ENCODE measurements at places on chromosomes 11 and 22.

GRCh38 chr22:46671824-46672432 lies 51.7 kb downstream of the GRAMD4 start:
- DNase-seq: no peak

- no peak for DNase-seq
Measured at GRCh38 chr11:45243967-45244366, 42.2 kb downstream of the SYT13 start.

DNA sequence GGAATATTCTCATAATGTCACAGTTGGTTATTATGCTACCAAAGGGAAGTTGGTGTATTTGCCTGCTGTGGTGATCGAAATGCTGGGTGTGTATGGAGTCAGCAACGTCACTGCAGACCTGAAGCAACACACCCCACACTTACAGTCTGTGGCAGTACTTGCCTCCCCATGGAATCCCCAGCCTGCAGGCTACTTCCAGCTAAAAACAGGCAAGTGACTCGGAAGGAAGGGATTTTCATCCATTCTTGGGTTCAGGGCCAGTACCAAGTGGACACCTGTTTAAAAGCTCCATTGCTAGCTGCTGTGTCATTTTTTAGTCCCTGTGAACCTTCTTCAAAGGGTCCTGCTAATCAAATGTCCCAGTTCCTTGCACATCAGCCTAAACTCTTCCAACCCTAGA lies 149.6 kb downstream of the C11orf91 start:
- no peak for DNase-seq

DNA sequence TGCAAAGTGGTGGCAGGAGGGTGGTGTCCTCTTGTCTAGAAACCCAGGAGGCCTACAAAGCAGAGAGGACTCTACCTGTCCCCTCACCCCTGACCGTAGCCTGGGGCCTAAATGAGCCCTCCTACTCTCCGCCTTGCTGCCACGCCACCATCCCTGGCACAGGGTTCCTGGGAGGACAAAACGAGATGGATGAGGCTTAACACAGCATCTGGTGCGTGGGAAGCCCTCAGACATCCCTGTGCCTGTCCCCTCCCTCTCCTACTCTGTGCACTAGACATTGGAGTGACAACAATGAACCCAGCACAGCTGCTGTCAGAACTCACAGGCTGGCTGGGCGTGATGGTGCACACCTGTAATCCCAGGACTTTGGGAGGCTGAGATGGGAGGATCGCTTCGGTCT lies 36.4 kb upstream of the DKK3 start:
- no peak for DNase-seq

- no peak for DNase-seq
Measured at GRCh38 chr22:42811459-42811858, 45.6 kb downstream of the ARFGAP3 start.

DNA sequence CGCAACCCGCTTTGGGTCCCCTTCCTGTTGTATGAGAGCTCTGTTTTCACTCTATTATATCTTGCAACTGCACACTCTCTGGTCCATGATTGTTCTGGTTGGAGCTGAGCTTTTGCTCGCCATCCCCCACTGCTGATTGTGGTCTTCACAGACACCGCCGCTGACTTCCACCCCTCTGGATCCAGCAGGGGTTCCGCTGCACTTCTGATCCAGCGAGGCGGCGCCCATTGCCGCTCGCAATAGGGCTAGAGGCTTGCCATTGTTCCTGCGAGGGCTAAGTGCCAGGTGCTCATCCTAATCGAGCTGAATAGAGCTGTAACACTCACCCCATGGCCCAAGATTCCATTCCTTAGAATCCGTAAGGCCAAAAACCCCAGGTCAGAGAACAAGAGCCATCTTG lies 1905.8 kb upstream of the RAG2 start:
- no peak for DNase-seq

DNA sequence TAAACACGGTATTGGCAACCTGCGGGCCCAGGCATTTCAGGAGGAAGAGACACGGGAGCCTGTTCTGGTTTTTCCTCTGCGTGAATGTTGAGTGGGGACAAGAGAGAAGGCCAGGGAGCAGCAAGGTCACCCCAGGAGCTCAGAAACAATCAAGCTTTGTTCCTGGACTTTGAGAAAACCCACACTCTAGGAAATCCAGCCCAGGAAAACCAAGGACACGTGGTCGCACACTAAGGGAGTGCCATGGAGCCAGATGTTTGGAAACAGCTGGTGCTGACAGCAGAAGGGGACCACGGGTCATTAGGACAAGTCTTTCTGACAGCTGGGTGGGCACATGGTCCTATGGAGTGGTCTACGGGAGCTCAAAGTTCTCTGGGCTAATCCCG lies 44.1 kb downstream of the MYH9 start:
- DNase-seq: no peak

GRCh38 chr11:6481924-6482275 lies 599 bp downstream of the TIMM10B start:
- no peak for DNase-seq

DNA sequence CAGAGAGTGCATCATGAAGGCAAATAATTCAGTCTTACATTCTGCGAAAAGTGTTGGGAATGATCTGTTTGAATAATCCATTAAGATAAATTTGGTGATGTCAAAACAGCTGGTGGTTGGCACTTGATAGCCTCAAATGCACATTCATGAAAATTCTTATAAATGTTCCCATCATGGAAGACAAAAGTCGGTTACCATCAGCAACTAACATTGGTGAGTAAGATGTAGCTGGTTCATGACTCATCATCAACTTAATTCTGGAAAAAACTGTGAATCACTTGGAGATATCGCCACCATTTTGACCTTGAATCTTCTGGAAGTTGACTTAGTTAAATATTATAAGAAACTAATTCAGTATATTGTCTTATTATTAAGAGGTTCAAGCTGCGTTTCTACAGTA lies 11.2 kb downstream of the CRYBB1 start:
- DNase-seq: no peak

DNA sequence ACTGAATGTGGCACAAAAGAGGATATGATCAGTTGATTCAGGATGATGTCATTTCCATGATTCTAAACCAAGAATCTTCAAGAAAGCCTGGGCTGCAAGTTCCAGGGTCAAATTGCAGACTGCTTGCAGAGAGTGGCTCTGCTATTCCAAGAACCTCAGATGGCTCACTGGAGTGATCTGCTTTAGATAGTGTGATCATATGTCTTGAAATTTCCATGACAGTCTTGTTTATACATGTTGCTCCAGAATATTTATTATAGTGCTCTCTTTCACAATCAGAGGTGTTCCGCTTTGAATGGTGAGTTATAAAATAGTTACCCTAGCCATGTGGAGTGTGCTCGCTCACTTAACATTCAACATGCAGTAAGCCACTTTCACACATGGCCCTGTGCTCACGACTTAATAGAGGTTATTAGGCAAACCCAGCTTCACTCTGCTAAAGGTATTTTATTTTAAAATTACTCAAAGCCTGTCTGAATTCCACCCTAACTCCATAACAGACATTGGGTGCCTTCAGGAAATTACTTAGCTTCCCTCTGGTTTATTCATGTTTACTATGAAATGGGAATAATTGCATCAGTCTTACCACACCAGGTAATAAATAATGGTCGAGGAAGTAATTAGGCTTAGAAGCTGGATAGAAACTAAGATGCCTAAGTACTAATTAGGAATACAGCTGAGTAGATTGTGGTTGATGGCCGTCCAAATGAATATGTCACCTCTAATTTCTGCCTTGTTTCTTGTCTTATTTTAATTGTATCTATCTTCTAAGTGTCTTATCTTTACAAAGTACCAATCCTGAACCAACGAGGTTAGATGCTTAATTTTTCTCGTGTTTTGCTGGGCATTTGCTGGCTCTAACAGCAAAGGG lies 187.9 kb downstream of the ETS1 start:
- no peak for DNase-seq

GRCh38 chr11:17386331-17387084 lies 2.0 kb downstream of the KCNJ11 start:
- peak; percentile 20 for DNase-seq

- DNase-seq: no peak
Measured at GRCh38 chr22:27088026-27088425, 430.6 kb downstream of the MIAT start.
